ENCODE measurements at places on chromosomes 12 and 14.

DNA sequence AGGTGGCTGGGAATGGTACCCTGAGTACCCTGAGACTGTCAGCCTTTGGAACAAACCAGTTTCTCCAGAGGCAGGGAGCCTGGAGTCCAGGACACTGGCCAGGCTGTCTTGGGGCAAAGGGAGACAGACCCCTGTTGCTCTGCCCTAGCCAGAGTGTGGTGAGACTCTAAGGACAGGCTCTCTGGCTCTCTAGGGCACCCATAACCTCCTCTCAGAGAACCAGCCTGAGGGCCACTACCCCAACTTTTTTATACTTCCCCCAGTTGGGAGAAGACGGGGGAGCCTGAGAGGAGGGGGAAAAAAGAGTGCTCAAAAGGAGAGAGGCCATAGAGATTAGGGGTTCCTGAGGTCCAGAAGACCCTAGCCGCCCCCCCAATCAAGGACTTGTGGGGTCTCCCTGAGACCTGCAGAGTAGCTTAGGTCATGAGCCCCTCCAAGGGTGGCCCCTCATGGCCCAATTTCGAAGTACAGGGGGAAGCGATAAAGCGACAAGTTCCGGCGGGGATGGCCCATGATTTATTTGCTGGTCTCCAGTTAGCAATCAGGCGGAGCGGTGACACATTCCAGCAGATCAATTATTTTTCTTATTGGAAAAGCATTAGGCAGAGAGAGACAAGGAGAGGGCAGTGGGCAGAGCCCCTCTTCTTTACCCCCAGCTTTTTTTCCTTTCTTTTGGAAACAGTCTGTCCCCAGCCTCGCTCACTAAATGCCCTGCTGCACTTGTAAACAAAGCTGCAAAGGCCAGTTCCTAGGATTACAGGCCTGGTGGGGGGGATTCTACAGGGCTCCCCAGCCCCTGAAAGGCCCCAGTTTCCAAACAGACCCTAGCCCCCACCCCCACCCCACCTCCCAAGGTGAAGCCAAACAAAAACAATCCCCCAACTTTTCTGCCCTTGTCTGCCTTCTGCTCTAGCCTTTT is 1.5 kb downstream of the HOXC8 start:
- DNase-seq = no peak

DNA sequence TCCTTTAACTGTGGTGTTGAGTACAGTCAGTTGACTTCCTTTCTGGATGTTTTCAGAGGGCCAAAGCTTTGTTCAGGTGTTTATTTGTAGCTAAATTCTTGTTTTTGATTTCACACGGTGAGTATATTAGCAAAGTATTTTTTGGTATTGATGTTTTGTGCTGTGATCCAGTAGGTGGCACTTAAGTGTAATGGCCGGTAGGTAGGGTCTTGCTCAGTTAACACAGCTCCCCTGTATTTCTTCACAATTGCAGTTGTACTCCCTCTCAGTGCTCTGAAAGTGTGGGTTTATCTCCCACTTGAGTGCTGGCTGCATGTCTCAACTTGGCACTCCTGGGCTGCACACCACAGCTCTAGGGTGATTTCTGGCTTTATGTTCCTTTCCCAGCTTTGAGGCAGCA is 339.5 kb downstream of the AEBP2 start:
- no peak for DNase-seq

DNA sequence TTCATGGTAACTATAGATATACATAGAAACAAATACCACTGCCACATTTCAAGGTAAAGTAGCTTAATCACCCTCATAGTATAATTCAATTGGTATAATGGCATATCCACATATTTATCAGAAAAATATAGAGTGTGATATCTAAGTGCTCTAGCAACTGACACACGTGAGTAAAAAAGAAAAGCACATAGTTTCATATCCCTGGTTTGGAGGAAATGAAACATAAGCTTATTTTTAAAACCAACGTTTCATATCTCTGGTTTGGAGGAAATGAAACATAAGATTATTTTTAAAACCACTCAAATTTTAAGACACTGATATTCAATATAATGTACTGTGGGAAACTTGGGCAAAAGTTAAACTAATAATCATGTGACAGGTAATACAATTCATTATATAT is 2.1 kb downstream of the OR6C70 start:
- no peak for DNase-seq

- no peak for DNase-seq
These were observed 17.0 kb downstream of the DTD2 start for GRCh38 chr14:31440280-31440679.

DNA sequence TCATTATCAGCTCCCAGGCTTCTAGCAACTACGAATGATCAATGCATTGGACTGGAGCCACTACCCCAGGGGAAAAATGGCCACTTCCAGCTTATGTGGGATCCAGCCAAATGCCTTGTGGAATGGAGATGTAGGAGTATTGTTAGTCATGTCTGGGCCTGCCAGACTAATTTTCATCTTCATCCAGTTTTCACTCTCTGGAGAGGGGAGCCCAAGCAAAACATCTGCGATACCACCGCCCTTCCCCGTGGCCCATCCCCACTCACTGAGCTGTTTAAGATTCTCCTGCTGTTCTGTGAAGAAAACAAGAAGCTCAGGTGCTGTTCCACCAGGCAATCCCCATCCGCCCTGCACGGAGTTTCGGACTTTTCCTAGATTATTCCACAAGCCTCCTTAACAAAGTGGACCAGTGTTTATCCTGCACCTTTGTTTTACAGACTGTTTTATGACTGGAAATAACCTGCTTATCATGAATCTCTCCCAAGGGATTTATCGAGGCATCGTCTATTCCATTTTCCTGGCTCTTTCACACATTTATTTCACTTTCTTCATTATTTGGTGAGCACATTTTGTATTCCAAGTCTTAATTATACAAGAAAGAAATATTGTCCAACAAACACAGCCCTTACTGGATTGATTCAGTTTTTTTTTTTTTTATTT is 35.5 kb upstream of the MAX start:
- no peak for DNase-seq

GRCh38 chr12:101927036-101927435 is 49.7 kb downstream of the DRAM1 start:
- DNase-seq = no peak

DNA sequence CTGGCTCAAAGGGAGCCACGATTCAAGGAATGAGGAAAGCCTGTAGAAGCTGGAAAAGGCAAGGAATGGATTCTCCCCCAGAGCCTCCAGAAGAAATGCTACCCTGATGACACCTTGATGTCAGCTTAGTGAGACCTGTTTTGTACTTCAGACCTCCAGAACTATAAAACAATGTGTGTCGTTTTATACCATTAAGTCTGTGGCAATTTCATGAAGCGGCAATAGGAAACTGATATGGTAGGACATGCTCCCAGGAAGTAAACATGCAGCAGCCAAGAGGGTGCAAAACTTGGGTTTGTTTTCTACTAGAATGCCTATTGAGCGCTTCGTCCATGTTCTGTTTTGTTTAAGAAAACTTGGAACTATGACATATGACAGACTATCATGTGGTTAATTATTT is 2.5 kb upstream of the APOBEC1 start:
- no peak for DNase-seq

DNA sequence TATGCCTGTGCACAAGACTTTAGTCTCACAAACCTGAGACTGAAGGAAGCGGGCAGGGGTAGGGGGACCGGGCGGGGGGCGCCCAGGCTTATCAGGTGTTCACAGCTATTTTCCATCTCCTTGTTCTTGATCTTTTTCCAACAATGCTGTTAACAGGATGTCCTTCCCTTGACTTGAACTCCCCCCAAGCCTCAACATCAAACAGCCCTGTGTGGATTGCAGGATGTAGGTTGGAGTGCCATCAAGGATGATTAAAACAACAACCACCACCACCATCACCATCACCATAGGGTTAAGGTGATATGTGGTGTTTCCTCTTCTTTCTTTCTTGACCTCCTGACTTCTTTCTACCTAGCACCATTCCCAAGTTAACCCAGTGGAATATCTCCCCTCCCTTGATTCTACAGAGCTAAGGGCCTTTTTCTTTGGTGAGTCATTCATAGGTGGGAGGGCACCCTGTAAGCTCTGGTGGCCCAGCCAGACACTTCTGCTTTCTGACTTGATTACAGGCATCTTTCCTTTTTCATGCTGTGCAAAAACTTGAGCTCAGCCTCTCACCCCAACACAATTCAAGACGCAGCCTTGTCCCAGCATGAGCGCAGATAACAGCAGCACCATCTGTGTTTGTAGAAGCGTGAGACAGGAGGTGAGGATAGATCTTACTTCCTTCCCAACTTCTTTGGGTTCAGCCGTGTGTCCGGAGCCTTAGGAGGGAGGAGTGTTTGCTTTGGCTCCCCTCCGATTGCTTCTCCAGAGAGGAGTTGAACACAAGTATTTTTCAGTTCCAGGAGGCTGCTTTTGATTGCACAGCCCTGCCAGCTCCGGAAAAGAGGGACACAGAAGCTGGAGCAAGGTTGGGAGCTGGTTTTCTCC is 26.8 kb downstream of the FLVCR2 start:
- DNase-seq = no peak
